ENCODE measurements at places on chromosomes 6 and 20. TPM values are rescaled to one million over a fixed set of nuclear protein-coding genes. Genes with fewer than 3 reads are reported as not detected.

DNA sequence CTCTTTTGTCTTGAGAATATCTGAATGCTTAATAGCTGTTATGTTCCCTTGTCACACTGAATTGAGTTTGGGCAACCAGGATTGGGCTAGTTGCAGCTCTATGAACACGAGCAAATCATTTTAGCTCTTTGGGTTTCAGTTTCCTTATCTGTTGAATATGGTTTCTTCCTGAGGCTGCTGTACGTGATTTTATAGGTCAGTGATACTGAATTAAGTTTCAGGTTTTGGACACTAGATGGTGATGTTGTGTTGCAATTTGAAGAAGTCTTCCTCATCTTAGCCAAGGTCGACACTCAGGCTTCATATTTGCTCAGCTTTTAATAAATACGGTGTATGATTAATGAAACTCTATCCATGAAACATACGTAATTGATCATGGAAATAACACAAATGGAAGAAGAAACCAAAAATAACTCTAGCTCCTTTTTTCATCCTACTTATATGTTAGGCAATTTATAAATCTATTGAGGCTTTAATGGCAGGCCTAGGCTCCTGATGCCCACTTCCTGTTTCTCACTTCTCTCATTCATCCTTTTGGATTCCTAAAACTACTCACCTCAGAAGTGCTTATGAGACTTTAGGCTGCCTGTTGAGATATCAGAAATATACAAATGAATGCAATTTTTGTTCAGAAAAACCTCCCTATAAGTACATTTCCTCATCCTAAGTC, 354.1 kb upstream of the MAP3K7 start:
- peak; percentile 45 for DNase-seq

Gene OR2B6
- polyA plus RNA-seq: 0.42 TPM

DNA sequence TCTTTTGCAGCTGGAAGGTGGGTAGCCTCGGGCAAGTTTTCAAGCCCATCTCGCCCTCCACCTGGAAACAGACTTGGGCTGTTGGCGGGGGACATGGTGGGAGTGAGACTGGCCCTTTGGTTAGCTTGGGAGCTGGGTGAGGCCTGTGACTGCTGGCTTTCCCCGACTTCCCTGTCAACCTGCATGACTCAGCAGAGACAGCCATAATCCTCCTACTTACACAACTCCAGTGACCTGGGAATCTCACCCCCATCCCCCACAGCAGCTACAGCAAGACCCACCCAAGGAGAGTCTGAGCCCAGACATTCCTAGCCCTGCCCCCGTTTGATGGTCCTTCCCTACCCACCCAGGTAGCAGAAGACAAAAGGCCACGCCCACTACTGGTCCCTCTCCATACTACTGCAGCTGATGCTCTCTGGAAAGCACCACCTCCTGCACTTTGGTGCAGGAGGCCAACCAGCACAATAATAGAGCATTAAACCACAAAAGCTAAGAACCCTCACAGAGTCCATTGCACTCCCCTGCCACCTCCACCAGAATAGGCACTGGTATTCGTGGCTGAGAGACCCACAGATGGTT, 188.4 kb downstream of the TRDN start:
- no peak for DNase-seq

DNA sequence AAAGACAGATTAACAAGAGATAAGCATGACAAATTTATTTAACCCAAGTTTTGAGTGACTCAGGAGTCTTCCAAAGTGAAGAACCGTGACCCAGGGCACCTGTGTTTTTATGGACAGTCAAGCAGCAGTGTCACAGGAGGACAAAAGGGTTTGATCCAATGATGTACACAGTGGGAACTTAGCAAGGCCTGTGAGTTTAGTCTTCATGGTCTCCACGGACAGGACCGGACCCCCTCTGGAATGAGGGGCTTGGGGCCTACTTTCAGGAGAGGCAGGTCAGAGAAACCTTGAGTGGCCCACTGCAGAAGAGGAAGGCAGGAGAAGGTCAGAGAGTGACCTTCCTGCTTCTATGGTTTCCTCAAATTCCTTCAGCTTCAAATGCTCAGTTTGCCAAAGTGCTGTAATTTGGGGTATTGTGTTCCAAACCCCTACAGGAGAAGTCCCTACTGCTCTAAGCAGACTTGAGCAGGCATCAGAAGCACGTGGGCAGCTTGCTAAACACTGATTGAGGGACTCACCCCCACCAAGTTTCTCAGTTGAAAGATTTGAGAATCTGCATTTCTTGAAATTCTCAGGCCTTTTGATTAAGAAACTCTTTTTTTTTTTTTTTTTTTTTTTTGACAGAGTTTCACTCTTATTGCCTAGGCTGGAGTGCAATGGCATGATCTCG, 26.4 kb upstream of the ZMYND8 start:
- no peak for DNase-seq
